Stimulated activated CD8-positive, alpha-beta memory T cell treated with anti-CD3 and anti-CD28 coated beads, Interleukin-4, amount 100 ng/mL, for 48 hours (primary cell): ENCODE measurements at places on chromosomes 12 and 14.

- no peak for DNase-seq
These were observed 6.6 kb downstream of the FGF6 start for GRCh38 chr12:4438834-4439596.

DNA sequence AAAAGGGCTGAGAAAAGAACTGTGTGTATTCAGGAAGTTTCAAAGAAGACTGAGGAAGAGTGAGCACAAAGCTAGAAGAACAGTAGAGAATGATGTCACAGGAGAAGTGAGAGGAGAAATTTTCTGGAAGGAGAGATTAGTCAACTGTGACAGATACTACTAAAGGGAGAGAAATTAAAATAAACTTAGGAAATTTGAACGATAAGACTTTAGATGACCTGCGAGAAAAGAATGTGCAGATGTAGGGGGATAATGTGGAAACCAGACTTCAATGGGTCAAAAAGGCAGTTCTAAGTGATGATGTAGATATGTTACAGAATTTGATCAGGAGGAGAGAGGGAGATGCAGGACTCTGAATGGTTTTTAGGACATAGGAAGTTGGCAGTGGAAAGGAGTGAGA, 287.4 kb downstream of the SYT1 start:
- DNase-seq, result no peak

- no peak for DNase-seq
These were observed 38.6 kb upstream of the TPH2 start for GRCh38 chr12:71900091-71900490.

GRCh38 chr12:93113317-93114006, 184.4 kb upstream of the EEA1 start:
- no peak for DNase-seq

- DNase-seq, result peak; percentile 16
These were observed 2.9 kb upstream of the DENR start for GRCh38 chr12:122749569-122750332.

- DNase-seq, result no peak
These were observed 1277.6 kb upstream of the SEL1L start for GRCh38 chr14:82811246-82811645.

DNA sequence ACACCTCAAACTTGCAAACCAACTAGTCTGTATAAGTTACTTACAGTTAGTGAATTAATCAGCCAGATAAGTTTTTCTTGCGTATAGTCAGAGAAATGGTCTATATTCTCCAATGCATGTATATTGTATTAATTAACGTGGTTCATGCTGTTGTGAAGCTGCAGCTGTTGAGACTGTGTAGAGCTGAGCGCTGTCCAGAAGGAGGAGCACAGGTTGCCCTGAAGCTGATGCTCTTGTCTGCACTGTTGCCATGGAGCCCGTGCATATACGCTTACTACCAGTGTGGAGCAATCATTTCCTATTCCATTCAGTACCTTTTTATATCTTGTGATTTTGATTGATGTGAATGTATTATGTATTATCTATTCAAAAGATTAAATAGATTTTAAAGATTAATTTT, 74.3 kb upstream of the ARID2 start:
- DNase-seq, result peak; percentile 34

GRCh38 chr12:113723631-113724030, 242.5 kb downstream of the RBM19 start:
- no peak for DNase-seq

GRCh38 chr12:57604992-57605810, 577 bp downstream of the DTX3 start:
- DNase-seq, result no peak

- no peak for DNase-seq
These were observed 46.6 kb downstream of the SUSD6 start for GRCh38 chr14:69657950-69658355.

DNA sequence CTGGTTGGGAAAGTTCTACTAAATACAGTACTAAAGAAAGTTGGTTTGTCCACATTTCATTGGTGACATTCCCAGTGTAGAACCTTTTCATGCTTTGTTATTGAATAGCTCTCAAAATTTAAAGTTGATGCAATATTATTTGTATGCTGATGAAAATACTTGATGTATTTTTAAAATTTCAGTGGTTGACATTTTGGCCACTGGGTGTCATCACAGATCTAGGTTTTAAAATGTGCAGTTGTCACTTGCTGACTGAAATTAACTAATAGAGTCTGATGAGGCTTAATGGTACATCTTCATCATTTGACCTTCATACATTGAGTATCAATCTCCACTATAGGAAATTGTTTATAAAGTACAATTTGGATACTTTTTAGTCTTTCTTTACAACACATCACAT, 37.1 kb downstream of the CMAS start:
- DNase-seq, result no peak

- DNase-seq, result no peak
These were observed 6.2 kb downstream of the ANKRD13A start for GRCh38 chr12:110005319-110005973.
